ENCODE measurements at places on chromosomes 3 and 15. TPM values are rescaled to one million over a fixed set of nuclear protein-coding genes. Genes with fewer than 3 reads are reported as not detected.

Gene FRMD4B
- total RNA-seq: 69.5 TPM

Gene HESX1
- total RNA-seq: 0.98 TPM

Gene MOBP
- total RNA-seq: not detected

Gene PSTPIP1
- total RNA-seq: 181 TPM

Gene RTP3
- not detected for total RNA-seq

Gene PLSCR2
- total RNA-seq: not detected

Gene RLBP1
- total RNA-seq: not detected

Gene ITGA11
- 0.73 TPM for total RNA-seq

Gene CLDN16
- not detected for total RNA-seq

Gene CELSR3
- total RNA-seq: 7.2 TPM

Gene STAC
- not detected for total RNA-seq

Gene KCNAB1
- not detected for total RNA-seq

Gene XRN1
- total RNA-seq: 103 TPM

Gene SERPINI2
- not detected for total RNA-seq

Gene SOX14
- not detected for total RNA-seq

Gene MRPL46
- total RNA-seq: 23.9 TPM

Gene IVD
- total RNA-seq: 38.4 TPM

Gene ROBO2
- total RNA-seq: not detected

DNA sequence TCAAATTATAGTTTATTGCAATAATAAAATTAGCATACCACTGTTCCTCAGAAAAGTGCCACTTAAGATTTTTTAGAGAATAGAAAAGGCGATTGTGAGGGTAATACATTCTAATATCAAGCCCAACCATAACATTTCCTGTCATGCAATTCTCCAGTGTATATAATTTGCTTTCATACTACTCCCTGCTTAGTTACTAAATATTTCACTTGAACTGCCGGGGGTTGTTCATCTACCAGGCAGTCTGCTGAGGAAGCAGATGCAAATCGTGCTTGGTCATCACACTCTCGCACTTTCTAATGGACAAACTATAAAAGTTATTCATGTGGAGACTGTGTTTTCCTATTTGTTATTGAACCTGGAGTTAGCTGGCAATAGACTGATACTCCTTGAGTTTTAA is 645.6 kb upstream of the CBLB start:
- no peaks in the 10 kb centered on the region for H3K27me3 ChIP-seq
- H3K27ac ChIP-seq: no peak overlapping the region
- H3K4me3 ChIP-seq: no peak overlapping the region
- DNase-seq: no peak

- H3K27me3 ChIP-seq: no peaks in the 10 kb centered on the region
- H3K27ac ChIP-seq: no peak overlapping the region
- DNase-seq: no peak
- H3K4me3 ChIP-seq: no peak overlapping the region
Observed at GRCh38 chr3:79906106-79906505, 138.3 kb upstream of the ROBO1 start.

DNA sequence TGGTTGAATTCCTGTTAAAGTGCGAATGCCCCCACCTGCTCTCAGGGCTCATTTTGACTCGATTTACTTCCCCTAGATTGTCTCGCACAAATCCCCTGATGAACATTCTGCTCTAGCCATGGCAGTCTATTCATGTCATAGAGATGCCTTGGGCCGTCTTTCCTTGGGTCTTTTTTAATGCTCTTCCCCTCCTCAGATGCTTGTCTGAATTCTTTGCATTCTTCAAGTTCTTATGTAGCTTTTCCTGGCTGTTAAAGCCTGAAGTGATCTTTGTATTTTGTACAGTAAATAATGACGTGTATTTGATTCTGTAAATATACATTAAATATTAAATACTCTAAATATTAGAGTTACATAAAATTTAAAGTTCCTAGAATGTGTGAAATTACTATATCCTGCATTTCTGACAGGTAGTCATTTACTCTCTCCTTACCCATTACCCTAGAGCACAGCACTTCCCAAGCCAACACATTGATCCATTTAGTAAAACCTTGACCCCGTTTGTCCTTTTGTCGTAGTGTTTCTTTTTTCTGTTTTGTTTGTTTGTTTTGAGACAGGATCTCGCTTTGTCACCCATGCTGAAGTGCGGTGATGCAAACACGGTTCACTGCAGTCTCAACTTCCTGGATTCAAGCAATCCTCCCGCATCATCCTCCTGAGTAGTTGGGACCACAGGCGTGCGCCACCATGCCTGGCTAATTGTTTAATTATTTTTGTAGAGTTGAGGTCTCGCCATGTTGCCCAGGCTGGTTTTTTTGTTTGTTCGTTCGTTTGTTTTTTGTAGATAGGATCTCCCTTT is 47.9 kb downstream of the YEATS2 start:
- no peak overlapping the region for H3K4me3 ChIP-seq
- no peak for DNase-seq
- H3K27me3 ChIP-seq: no peaks in the 10 kb centered on the region
- peak overlapping the region; percentile 64 for H3K27ac ChIP-seq
- H3K36me3 ChIP-seq: peaks cover 55% of the 10 kb centered on the region

DNA sequence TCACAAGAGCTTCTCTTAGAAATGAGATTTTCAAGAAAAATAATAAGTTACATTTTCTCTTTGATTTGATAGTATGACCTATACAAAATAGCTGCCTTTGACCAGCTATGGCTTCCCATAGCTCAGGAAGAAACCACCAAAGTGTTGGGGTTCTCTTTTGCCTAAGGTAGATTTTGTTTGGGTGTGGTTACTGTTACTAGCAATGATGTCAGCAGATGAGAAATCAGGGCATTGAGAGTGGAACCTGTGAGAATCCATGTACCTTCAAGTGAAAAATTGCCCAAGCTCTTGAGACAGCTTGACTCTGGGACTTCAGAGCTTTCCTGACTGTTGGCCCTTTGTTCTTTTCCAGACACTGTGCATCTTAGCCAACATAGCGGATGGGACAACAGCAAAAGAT is 45.6 kb downstream of the NME9 start:
- H3K36me3 ChIP-seq: peaks cover 17% of the 10 kb centered on the region
- no peaks in the 10 kb centered on the region for H3K4me1 ChIP-seq
- no peak overlapping the region for H3K27ac ChIP-seq
- DNase-seq: no peak
- H3K4me3 ChIP-seq: no peak overlapping the region
- H3K27me3 ChIP-seq: no peaks in the 10 kb centered on the region

GRCh38 chr3:70108072-70108471 is 108.5 kb downstream of the SAMMSON start:
- no peaks in the 10 kb centered on the region for H3K4me1 ChIP-seq
- no peak for DNase-seq
- no peaks in the 10 kb centered on the region for H3K36me3 ChIP-seq
- H3K27me3 ChIP-seq: peaks cover 2% of the 10 kb centered on the region
- no peak overlapping the region for H3K27ac ChIP-seq

- peaks cover 36% of the 10 kb centered on the region for H3K4me1 ChIP-seq
- H3K27ac ChIP-seq: no peak overlapping the region
- H3K4me3 ChIP-seq: no peak overlapping the region
- peaks cover 15% of the 10 kb centered on the region for H3K36me3 ChIP-seq
- DNase-seq: no peak
Observed at GRCh38 chr15:90019611-90020010, 18.5 kb downstream of the ZNF710 start.

DNA sequence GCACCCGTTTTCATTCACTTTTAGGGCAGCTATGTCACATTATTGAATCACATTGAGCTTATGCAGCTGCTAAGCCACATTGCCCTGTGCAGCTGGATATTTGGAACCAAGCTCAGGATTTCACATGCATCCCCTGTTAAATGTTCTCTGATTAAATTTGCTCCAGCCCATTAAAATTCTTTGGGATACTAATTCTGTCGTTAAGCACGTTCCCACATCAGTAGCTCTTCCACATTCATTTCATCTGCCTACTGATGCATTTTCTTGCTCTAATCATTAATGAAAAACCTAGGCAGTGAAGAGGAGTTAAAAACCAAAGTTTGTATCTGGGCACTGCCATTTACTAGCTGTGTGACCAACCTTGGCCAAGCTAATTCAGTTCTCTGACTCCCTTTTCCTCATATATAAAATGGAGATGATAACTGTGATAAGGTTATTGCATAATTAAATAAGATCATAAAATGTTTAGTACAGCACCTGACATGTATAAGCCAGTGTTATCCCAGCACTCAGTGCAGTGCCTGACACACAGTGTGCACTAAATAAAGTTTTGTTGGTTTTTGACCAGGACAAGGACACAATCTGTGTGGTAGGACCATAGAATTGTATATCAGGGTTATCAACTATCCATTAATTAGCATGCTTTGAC is 222.2 kb upstream of the ATP11B start:
- H3K4me3 ChIP-seq: no peak overlapping the region
- H3K36me3 ChIP-seq: no peaks in the 10 kb centered on the region
- no peaks in the 10 kb centered on the region for H3K27me3 ChIP-seq
- no peaks in the 10 kb centered on the region for H3K4me1 ChIP-seq

DNA sequence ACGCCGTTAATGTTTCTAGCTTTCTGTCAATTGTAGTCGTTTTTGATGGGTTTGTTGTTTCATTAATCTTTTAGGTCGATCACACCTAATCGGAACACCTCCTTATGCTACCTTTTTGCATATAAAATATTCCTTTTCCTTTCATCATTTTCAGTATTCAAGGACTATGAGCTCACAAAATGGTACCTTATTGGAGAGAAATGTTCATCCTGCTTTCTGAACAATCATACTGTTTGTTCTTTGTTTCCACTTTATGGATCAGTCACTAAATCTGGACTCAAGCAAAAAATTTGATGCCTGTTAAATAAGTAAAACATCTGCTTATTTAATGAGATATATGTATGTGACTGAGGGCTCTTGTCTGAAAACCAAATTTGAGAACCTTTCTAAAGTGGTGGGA is 1.1 kb downstream of the KIF15 start:
- peaks cover 81% of the 10 kb centered on the region for H3K36me3 ChIP-seq
- DNase-seq: no peak
- H3K27ac ChIP-seq: peak overlapping the region; percentile 86
- H3K4me1 ChIP-seq: peaks cover 41% of the 10 kb centered on the region

DNA sequence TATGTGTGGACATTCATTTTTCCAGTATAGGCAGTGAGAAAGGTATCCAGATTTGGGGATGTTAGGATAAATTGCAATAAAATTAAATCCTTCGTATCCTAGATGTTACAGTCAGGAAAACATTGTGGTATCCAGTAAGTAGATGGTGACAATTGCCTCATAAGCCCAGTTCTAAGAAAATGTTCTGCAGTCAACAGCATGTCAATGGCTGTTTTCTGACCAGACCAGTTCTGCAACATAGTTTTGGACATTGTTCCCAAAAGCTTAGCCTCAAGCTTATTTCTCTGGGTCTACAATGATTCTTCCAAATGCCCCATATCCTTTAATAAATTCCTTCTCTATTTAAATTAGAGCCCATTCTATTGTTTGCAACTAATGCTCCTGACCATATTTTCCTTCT is 480.7 kb downstream of the FHIT start:
- no peak overlapping the region for H3K27ac ChIP-seq
- no peaks in the 10 kb centered on the region for H3K27me3 ChIP-seq
- no peak overlapping the region for H3K4me3 ChIP-seq
- DNase-seq: no peak
- H3K36me3 ChIP-seq: no peaks in the 10 kb centered on the region

GRCh38 chr15:72199721-72200212 is 2.2 kb upstream of the GRAMD2A start:
- peaks cover 23% of the 10 kb centered on the region for H3K4me1 ChIP-seq
- peak; percentile 78 for DNase-seq
- H3K4me3 ChIP-seq: no peak overlapping the region
- H3K27ac ChIP-seq: no peak overlapping the region

DNA sequence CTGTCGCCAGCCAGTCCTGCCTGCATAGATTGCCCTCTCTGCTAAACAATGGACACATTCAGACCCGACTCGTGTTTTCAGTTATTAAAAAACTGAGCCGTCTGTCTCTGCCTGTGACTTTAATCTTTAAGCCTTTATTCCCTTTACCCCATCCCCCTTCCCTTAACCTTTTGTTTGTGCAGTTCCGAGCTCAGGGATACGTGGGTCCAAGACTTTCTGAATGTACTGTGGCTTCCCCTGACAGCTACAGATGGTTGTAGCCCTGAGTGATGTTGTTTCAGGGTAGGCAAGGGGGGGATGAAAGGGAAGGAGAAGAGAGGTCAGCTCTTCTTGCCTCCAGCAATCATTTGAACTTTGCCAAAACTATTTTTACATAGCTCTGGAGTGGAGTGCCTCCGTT is 44.6 kb downstream of the EEFSEC start:
- DNase-seq: no peak
- H3K27me3 ChIP-seq: no peaks in the 10 kb centered on the region
- H3K4me1 ChIP-seq: no peaks in the 10 kb centered on the region
- H3K4me3 ChIP-seq: no peak overlapping the region
- H3K27ac ChIP-seq: no peak overlapping the region

- H3K36me3 ChIP-seq: no peaks in the 10 kb centered on the region
- H3K27ac ChIP-seq: no peak overlapping the region
- H3K4me3 ChIP-seq: no peak overlapping the region
Observed at GRCh38 chr3:126924458-126924857, 58.5 kb upstream of the PLXNA1 start.

DNA sequence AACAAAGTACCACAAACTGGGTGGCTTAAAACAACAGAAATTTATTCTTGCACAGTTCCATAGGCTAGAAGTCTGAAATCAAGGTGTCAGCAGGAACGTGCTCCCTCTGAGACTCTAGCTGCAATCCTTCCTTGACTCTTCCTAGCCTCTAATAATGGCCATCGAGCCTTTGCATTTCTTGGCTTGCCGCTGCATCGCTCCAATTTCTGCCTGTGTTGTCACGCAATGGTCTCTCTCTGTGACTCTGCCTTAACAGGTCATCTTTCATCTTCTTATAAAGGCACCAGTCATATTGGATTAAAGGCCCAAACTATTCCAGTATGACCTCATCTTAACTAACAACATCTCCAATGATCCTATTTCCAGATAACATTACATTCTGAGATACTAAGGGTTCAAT is 61.0 kb upstream of the FNDC3B start:
- no peak overlapping the region for H3K27ac ChIP-seq
- H3K4me1 ChIP-seq: peaks cover 6% of the 10 kb centered on the region
- H3K27me3 ChIP-seq: peaks cover 2% of the 10 kb centered on the region
- no peak overlapping the region for H3K4me3 ChIP-seq
- no peaks in the 10 kb centered on the region for H3K36me3 ChIP-seq

GRCh38 chr3:128383316-128384235 is 83.1 kb downstream of the DNAJB8 start:
- no peaks in the 10 kb centered on the region for H3K36me3 ChIP-seq
- no peaks in the 10 kb centered on the region for H3K27me3 ChIP-seq
- no peaks in the 10 kb centered on the region for H3K4me1 ChIP-seq
- H3K27ac ChIP-seq: no peak overlapping the region

GRCh38 chr3:125573216-125573615 is 22.1 kb downstream of the OSBPL11 start:
- no peak for DNase-seq
- no peaks in the 10 kb centered on the region for H3K4me1 ChIP-seq

- no peaks in the 10 kb centered on the region for H3K36me3 ChIP-seq
- no peak overlapping the region for H3K27ac ChIP-seq
- no peak for DNase-seq
Observed at GRCh38 chr3:98817547-98818041, 54.5 kb downstream of the ST3GAL6 start.

All from activated CD4-positive, alpha-beta memory T cell treated with anti-CD3 and anti-CD28 coated beads, Interleukin-2, amount 10 ng/mL, durations not matched to agents 7 days and 5 days (primary cell).